ENCODE measurements at places on chromosomes 7 and 10.

- DNase-seq = no peak
These were observed 235.2 kb upstream of the ZWINT start for GRCh38 chr10:56596257-56596656.

DNA sequence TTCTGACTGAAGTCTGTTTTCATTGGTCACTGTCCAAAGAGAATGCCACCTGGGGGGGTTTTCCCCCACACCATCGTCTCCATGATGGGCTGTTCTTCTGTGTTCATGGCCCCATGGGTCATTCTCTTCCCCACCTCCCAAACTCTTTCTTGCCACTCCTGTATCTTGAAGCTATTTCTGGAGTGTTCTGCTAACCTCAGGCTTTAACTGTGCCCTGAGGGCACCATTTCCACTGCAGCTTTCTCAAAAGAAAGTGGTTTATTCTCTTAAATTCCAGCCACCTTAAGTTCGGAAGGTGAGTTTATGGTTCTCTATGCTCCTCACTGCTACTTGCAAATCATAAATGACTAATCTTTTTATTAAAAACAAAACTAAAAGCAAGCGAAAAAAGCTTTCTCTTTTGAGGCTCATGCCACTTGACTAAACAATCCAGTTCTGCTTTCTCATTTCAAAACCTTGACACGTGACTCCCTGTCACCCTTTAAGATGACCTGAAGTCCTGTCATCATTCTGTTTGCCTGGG is 7.4 kb upstream of the APBB1IP start:
- DNase-seq = no peak

DNA sequence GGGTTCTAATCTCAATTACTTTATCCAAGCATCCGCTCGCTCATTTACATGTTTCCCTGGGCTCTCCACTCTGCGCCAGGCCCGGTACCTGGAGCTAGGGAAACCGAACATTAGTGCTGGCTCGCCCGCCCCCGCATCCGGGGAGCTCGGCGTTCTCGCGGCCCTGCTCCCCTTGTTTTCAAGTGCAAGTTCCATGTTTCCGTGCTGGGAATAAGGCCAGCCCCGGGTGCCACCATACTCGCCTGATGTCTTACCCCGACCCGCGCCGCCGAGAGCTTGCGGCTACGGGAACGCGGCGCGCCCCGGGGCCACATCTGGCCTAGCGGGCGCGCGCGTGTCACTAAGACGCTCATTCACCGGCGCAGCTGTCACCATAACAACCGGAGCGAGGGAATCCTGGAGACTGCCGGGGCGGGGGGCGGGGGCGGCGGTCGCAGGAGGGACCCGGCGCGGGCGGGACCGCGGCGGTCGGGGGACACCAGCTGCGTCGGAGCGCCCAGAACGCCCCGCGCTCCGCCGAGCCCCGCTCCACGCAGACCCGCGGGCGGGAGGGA is at the start of gene NEURL1:
NEURL1 (plus strand) TSS at position 344 of the 554 bp plus-strand sequence. CDS start 683 bp downstream, outside the sequence.
- DNase-seq = no peak

GRCh38 chr7:112112822-112113255 is 93.4 kb downstream of the DOCK4 start:
- no peak for DNase-seq

GRCh38 chr7:67754651-67755050 is 758.0 kb downstream of the TYW1 start:
- peak; percentile 53 for DNase-seq

DNA sequence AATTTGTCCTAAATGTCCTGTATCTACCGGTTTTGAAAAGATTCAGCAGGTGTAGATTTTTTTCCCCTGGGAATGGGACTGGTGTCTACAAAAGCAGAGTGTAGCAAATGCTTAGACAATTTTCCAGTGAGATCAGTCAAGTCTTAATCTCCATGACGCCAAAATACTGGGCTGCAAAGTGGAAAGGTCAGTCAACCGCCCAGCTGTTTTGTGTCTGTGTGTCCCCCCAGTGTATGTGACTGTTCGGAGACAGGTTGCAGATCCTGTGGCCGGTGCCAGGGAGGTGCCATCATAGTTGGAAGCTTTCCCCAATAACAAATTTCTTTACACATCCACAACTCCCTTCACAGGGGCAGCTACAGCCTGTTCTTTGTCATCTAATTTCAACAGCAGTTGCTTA is 263.8 kb downstream of the ARHGAP12 start:
- no peak for DNase-seq

GRCh38 chr7:134444198-134444960 is 14.5 kb downstream of the AKR1B1 start:
- no peak for DNase-seq

- no peak for DNase-seq
These were observed 11.8 kb downstream of the HTRA1 start for GRCh38 chr10:122473116-122473515.

DNA sequence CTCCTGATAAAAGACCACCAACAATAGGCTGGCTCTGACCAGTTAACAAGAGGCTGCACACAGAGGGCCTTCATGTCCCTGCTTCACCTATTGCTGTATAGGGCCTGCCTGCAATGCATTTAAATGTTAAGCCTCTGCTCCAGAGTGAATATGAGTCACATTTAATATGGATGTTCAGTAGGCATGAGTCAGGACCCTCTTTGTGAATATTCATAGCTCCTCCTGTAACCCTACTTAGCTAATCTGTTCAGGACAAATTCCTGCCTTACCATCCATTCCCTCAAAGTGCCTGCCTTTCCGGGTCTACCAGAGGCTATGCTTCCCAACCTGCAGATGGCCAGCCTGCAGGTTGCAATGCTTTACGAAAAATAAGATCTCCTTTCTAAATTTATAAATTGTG is 32.5 kb downstream of the ARHGAP22 start:
- DNase-seq = peak; percentile 33

Data from kidney glomerular epithelial cell (primary cell).